Right atrium auricular region (tissue), 2 donors: ENCODE measurements at places on chromosomes 6 and 20. TPM values are rescaled to one million over a fixed set of nuclear protein-coding genes. Genes with fewer than 3 reads are reported as not detected.
A peak's percentile ranks its signal among the peaks of the same experiment; 100 is the strongest.

FAM83B gene
- total RNA-seq = 8.9 TPM

GRCh38 chr20:58740356-58741308, 48.0 kb downstream of the NPEPL1 start:
- peak; percentile 16 for DNase-seq

MAP3K5 gene
- total RNA-seq = 6.7 TPM

DNA sequence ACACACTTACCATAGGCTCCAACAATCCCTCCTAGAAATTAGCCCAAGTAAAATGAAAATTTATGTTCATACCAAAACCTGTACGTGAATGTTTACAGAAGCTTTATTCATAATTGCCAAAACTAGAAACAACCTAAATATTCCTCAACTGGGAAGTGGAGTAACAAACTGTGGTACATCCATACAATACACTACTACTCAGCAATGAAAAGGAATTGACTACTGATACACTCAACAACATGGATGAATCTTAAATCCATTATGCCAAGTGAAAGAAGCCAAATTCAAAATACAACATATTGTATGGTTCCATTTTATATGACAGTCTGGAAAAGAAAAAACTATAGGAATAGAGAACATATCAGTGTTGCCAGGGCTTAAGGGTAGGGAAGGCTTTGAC, 19.7 kb upstream of the MMP24 start:
- DNase-seq = no peak

DNA sequence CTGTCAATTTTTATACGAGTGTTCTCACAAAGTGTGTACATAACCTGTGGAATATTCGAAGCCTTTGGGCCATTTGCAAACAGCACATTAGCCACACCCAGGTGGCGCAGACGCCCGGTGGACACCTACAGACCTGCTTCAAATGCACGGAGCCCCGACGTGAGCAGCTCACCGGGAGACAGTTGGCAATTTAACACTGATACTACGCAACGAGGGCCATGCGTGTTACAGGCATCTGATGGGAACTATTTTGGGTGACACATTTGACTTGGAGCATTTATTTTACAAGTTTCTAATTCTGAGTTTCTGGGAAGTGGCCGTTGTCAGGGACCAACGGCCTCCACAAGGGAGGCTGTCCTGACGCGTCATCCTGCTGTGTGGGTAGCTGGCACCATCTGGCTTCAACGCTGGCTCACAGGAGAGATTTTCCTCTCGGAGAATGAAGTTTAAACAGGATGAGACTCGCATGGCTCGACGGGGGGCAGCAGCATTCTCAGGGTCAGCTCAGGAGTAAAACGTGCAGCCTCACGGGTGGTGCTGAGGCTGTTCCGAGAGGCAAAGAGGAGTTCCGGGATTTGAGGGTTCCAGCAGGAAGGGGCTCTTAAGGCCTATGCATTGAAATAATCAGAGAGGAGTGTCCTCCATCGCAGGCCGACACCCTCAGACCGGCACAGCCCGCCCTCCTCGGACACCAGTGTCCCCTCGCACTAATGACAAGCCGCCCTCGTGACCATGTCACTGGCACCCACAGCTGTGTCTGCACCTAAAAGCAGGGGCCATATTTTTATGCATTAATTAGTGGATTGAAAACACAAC, 207.4 kb downstream of the DLL1 start:
- peak; percentile 54 for DNase-seq

- DNase-seq = no peak
Measured at GRCh38 chr20:13788167-13788834, 3.5 kb downstream of the NDUFAF5 start.

GRCh38 chr6:122752459-122752858, 27.1 kb upstream of the FABP7 start:
- no peak for DNase-seq

DNA sequence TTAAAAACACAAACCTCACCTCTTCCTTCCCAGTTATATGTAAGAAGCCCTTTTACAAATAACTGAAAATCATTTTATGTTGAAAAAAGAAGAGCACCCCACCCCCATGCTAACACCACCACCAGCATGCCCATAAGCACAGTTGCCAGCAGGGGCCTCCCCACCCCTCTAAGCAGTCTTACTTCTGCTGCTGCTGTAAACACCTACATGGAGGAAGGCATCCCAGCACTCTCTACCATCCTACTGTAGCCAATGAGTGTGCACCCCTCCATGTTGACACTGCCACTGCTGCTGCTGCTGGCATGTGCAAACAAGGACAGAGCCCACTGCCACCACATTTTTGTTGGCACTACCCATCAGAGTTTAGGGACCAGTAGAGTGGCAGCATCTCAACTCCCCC, 49.6 kb upstream of the PHIP start:
- no peak for DNase-seq

LY6G6C gene
- 1.3 TPM for total RNA-seq

- DNase-seq = no peak
Measured at GRCh38 chr6:31797588-31797987, 2.0 kb upstream of the VARS1 start.

SH3BGRL2 gene
- 15.5 TPM for total RNA-seq

C6orf120 gene
- total RNA-seq = 18.0 TPM
